ENCODE measurements at places on chromosomes 6 and 20.

DNA sequence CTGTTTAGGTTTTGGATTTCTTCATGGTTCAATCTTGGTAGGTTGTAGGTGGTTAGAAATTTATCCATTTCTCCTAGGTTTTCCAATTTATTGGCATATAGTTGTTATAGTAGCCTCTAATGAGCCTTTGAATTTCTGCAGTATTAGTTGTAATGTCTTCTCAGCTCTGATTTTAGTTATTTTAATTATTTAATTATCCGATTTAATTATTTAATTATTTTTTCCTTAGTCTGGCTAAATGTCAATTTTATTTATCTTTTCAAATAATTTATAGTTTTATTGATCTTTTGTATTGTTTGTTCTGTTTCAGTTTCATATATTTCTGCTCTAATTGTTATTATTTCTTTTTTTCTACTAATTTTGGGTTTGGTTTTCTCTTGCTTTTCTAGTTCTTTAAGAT lies 28.1 kb upstream of the SOX4 start:
- DNase-seq = no peak

- no peak for DNase-seq
Measured at GRCh38 chr20:15867899-15868298, 705.3 kb downstream of the KIF16B start.

GRCh38 chr6:146551545-146551944 lies 7.9 kb downstream of the RAB32 start:
- no peak for DNase-seq

DNA sequence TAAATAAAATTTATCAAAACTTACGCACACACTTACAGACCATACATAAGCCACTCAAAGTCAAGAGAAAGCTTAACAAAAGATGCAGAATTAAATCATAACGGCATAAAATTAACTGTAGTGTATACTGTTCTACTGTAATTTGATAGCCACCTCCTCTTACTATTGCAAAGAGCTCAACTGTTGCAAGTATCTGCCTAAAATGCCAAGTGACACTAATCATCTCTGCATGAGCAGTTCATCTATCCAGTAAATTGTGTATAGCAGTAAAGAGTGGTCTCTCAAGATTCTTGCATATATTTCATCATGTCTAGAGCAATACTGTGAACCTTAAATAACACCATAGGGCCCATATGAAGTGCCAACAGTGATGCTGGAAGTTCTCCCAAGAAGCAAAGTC lies 12.3 kb downstream of the OR2H2 start:
- no peak for DNase-seq

GRCh38 chr20:19915111-19915798 lies 101.9 kb upstream of the NAA20 start:
- no peak for DNase-seq

GRCh38 chr6:144547409-144547808 lies 262.3 kb downstream of the UTRN start:
- DNase-seq = no peak

DNA sequence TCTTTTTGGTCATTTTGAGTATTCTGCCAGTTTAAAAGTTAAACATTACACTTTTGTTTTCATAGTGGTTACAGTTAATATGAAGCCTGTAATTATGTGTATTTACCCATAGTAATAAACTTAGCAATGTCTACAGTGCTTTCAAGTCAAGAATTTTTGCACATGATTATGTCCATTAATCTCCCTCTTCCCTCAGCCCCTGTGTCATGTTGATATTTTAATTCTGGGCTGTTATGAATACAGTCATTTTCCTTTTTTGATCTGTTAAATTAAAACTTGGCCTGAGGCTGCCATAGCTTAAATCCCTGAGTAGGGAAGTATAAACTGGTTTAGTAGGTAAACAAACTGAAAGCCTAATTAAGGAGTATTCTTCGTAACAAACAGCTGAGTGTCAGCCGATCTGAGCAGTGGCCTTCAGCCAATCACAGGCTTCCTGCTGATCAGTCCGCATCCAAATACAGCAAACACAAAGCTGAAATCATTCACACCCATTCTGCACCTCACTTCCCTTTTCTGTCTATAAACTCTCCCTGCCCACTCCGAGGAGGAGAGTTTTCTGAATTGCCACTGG lies 9.5 kb upstream of the SFT2D1 start:
- DNase-seq = no peak

DNA sequence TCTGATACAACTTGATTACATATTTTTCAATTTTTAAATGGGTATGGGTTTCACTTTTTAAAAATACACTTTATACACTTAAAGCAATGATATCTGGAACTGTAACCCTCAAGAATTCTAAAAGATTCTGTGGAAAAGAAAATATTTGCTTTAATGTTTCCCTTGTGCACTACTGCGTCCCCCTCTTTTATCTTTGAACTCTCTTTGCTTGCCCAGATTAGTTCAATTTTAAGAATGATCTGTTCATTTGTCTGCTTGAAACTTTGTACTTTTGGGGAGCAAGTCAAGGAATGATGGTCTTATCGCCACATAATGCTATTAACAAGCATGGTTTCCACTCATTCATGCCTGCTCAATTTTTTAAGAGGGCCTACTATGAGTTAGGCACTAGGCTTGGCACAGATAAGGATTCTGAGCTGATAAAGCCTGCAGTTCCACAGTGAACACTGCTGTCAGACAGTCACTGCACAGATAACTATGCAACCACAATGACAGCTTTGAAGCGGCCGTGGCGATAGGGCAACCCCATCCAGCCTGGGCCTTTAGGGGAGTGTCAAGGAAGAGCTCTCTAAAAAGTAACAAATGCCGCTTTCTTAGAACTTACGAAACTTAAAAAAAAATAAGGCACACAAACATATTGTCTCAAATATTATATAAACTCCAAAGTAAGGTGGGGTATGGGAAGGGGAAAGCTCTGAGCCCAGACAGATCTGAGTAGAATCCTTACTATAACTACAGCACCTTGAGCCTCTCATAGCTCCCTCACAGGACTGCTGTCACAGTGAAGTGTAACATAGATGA lies 29.7 kb downstream of the FYN start:
- DNase-seq = no peak

GRCh38 chr6:150967910-150968309 lies 102.4 kb downstream of the MTHFD1L start:
- peak; percentile 11 for DNase-seq

DNA sequence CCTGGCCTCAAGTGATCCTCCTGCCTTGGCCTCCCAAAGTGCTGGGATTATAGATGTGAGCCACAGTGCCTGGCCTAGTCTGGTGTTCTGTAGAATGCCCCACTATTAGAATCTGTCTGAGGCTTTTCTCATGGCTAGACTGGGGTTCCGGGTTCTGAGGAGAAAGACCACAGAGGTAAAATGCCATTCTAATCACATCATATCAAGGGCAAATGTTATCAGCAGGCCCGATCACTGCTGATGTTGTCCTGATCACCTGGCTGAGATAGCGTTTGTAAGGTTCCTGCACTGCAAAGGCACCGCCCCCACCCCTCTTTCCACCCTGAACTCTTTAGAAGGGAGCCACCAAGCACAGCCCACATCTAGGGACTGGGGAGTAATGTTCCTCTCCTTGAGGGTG lies 6.7 kb upstream of the SRC start:
- DNase-seq = no peak

- peak; percentile 77 for DNase-seq
Measured at GRCh38 chr6:14747881-14748520, 497.9 kb upstream of the JARID2 start.

DNA sequence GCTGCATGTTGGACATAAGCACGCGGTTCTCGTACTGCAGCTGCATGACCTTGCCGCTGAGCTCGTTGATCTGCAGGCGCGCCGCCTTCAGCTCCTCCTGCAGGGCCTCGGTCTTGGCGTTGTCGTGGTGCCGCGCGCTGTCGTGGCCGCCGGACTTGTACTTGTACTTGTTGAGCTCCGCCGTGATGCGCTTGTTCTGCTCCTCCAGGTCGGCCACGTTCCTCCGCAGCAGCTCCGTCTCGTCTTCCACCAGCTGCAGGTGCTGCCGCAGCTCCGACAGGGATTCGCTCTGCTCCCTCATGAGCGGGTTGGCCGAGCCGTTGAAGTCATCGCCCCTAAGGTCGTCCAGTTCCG lies 16.6 kb upstream of the KIAA0408 start:
- no peak for DNase-seq

- peak; percentile 91 for DNase-seq
Measured at GRCh38 chr20:62702895-62703852, 5.5 kb upstream of the NTSR1 start.

- DNase-seq = peak; percentile 26
Measured at GRCh38 chr6:18039481-18039880, 52.0 kb upstream of the KIF13A start.

- DNase-seq = no peak
Measured at GRCh38 chr6:129029778-129030177, 146.8 kb downstream of the LAMA2 start.

DNA sequence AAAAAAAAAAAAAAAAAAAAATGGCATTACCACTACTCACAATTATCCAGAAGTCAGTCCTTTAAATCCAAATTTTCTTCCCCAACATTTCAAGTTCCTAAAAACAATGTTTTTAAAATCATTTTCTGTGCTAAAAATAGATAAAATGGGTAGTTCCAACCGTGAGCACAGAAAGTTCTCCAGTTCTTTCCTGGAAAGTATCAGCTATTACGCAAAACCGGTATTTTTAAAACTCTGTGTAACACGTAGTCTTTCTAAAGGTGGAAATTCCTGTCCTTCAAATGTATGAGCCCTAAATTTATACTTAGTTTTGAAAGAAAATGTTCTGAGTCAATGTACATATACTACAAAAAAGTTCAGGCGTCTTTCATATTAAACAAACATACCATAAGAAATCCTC lies 83.5 kb upstream of the SCAF8 start:
- DNase-seq = no peak

DNA sequence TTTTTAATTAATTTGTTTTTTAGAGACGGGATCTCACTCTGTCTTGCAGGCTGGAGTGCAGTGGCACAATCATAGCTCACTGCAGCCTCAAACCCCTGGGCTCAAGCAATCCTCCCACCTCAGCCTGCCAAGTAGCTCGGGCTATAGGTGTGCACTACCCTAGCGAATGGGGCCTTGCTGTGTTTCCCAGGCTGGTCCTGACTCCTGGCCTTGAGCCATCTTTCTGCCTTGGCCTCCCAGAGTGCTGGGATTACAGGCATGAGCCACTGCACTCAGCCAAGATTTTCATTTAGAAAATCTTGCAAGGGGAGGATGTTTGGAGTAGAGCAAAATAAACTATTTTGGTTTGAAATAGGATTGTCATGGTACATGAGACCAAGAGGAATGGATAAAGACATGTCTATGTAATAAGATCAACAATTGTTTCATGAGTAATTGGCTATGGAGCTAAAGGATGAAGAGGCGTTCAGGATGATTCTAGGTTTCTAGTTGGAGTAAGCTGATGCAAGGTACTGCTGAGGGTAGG lies 237.8 kb downstream of the UST start:
- peak; percentile 21 for DNase-seq

DNA sequence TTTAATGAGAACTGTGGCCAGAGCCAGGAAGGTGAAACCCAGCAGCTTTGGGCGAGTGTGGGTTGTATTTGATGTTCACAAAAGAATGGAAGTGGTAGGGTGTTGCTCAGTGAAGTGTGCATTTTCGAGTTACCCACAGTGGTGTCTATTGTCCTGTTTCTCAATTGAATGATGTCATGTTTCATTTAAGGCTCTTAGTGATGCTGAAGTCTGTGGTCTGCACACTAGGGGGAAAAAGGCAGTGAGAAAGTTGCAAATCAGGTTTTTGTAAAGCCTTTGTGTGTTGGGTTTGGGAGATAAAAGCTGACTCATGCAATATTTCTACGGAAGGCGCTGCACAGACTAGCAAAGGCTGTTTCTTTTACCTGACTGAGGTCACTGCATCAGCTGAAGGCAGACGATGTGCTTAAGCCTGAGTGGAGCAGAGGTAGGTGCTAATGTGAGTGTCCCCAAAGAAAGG lies 121.1 kb downstream of the PLEKHG1 start:
- peak; percentile 30 for DNase-seq

- peak; percentile 7 for DNase-seq
Measured at GRCh38 chr6:156347246-156347645, 429.9 kb upstream of the ARID1B start.

DNA sequence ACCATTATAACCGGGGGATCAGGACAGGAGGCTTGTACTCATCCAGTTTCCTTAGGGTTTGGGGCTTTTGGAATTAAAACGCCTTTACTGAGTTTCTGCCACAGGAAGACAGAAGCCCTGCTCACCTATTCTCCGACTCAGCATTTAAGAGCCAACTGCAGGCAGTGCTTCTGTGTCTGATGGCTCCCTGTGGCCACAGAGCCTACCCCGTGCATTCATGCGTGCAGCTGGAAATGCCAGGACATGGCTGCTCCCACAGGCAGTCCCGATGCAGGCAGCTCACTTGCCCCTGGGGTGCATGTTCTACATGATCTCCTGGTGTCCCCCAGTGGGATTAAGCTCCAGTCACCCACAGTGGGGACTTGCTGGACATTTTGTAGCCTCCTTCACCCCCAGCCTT lies 22.2 kb downstream of the ZNF831 start:
- no peak for DNase-seq

DNA sequence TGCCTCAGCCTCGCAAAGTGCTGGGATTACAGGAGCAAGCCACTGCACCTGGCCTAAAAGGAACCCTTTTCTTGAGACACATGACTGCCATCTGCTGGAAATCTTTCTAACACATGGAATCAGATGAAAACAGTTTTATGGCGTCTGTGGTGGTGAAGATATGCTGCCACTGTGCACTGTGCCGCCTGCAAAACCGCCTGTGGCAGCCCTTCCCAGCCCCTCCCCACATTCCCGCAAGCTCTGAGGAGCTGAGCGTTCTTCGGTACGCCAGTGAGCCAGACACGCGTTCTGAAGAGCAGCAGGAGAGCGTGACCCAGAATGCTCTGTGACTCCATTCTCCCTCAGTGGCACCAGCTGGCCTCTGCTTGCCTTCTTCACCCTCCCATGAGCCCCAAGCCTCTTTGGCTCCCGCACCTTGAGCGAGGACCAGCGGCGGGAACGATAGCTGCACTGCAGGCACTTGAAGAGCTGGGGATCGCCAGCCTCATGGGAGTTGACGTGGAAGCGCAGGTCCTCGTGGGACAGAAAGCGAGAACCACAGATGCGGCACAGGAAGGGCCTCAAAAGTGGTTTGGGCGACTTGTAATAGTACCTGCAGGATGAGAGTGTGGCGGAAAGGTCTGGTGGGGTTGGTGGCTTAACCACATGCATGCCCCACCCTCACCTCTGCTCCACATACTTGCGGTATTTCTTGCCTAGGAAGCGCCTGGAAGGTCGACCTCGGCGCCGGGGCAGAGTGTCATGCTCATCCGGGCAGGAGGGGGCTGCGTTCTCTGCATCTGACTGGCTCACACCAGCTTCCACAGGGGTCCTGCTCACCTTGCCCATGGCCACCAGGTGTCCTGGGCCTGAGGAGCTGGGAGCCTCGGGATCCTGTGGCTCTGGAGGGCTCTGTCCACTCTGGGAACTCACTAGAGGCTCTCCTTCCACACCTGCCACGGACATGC lies 8.7 kb downstream of the ZNF335 start:
- DNase-seq = peak; percentile 40
